ENCODE measurements at places on chromosomes 12 and 14.

- DNase-seq = no peak
Measured at GRCh38 chr12:20567413-20567812, 127.7 kb upstream of the SLCO1C1 start.

- no peak for DNase-seq
Measured at GRCh38 chr14:74595006-74595735, 16.9 kb downstream of the LTBP2 start.

DNA sequence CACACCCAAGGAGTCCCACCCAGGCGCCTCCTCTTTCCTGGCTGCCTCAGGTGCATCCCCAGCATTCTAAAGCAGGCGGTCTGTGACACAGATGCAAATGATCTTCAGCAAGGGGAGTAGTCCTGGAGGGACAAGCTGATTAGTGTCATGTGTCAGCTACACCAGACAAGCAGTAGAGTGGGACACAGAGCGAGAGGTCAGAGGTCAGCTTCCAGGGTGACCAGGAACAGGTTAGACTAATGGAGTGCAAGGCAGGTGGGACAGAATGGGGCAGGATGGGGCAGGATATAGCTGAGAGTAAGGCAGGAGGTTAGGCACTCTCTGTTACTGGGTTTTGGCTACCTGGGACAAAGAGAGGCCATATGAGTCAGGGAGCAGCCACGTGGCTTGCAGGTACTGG lies 534.0 kb downstream of the FUT8 start:
- DNase-seq = no peak

DNA sequence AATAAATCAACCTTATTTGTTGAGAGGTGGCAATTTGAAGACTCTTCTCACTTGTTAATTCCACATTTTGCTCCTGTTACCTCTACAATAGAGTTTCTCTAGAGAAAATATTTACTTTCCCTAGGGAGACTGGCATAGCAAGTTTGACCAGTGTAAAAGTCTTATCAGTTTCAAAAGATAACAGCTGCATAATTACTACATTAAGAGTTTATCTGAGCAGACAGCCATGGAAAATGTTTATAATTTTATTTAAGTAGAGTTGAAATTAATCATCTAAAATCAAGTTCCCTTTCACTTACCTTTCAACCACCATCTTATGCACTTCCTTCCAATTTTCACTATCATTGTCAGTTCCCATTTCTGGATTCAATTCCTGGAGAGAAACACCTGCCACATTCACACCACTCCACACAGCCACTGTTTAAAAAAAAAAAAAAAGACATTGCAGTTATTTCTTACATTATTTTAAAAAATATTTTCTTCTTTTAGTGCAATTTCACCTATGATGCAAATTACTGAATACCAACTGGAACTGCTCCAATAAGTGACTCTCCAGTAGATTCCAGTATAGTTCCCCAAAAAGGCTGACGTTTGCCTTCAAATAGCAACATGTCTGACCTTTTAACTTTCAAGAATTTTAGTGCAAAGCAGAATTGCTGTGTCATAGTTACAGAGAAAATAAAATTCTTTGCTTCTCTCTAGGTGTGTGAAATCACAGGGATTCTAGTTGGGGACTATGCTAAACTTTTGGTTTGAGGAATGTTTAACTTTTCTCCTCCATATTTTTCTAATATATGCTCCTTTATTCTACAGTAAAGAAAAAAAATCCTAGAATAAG lies 19.4 kb downstream of the LDHB start:
- DNase-seq = no peak

- DNase-seq = peak; percentile 8
Measured at GRCh38 chr12:107441665-107442300, 243.8 kb upstream of the PWP1 start.

Measured in CD4-positive, alpha-beta T cell treated with Interleukin-4 for 4 hours (primary cell).